ENCODE measurements at places on chromosomes 3 and 15.
A peak's percentile ranks its signal among the peaks of the same experiment; 100 is the strongest.

DNA sequence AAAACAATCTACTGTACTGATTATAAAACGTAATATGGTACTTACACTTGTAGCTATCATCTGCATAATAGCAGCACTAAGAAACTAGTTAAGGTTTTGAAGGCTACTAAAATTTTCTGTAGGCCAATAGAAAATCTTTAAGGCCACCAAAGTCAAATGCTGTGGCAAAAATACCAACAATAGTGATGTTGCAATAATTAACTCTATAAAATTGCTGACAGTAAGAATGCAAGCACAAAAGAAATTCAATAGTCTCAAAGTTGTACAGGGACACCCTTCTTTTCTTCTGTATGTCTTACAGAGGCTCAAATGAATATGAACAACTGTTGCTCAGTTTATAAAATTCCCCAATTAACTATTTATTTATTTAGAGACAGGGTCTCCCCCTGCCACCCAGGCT is 62.0 kb downstream of the TMCC1 start:
- no peak for DNase-seq

DNA sequence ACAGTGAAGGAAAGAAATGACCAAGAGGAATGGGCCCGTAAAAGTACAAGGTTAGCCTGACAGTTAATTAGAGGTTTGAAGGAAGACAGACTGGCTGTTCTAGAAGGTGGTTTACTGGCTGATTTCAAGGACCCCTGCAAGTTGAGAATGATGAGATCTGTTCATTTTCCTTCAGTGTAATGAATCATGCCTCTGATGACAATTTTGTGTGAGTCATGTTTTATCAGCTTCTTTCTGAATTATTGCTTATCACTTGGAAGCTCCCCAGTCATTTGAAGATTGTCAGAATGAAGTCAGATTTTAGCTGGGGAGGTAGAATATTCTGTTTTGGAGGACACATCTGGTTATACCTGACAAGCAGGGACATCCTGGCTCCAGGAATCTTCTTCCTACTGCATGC is 50.6 kb downstream of the DRD3 start:
- DNase-seq: no peak

GRCh38 chr3:38039899-38040261 is 872 bp downstream of the DLEC1 start:
- DNase-seq: peak; percentile 25

DNA sequence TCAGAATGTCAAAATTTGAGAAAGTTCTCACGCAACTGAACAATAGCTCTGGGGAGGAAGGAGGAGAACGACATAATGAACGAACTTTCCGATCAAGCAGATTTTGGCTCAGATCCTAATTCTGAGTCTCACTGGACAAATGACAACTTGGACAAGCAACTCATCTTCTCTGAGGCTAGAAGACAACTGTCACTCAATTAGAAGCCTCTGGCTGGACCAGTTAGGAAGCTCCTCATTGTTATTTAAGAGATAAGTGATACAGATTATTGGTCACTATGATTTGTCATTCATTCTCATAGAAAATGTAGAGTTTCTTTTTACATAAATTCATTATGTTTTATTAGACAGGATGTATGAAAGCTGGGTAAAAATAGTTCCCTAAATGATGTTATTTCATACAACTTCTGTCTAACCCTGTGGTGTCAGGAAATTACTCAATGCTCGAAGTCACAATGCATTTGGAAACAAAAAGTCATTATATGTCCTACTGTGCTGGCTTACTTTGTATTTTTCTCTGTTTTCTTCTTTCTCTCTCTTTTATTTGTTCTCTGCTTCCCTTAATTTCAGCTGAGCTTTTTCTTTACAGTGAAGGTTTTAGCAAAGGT is 11.0 kb upstream of the C3orf49 start:
- DNase-seq: no peak

DNA sequence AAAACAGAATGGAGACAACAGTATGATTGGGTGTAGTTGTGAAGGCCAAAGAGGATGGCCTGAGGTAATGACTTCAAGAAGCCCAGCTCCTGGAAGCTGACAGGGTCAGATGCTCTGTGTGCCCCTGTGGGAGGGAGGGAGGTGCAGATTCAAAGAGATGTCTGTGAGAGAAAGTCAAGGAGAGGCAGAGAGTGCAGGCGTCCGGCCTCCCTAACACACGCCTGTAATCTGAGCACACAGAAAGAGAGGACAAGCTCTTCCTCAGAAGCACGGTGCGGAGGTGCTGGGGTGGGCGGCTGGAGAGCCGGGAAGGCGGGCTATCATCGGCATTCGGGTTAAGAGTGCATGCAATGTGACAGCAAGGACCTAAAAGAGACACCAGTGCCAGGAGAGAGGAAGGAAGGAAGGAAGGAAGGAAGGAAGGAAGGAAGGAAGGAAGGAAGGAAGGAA is 238.2 kb upstream of the HES1 start:
- no peak for DNase-seq

- no peak for DNase-seq
Measured at GRCh38 chr3:39469258-39469657, 1.8 kb downstream of the MOBP start.

DNA sequence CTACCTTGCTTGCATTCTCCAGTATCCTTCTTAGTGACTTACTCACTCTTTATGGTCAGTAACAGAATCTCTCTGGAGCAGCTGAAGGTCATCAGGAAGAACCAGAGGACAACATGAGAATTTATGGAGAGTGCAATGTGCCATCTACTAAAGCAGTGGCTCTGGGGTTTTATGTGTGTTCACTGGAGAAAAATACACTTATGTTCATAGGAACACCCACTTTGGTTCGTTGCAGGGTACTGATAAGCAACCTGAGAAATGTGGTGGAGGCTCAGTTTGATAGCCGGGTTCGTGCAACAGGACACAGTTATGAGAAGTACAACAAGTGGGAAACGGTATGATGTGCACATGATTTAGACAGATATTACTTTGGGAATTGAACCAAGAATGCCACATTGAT is 12.8 kb downstream of the CPB1 start:
- DNase-seq: no peak

DNA sequence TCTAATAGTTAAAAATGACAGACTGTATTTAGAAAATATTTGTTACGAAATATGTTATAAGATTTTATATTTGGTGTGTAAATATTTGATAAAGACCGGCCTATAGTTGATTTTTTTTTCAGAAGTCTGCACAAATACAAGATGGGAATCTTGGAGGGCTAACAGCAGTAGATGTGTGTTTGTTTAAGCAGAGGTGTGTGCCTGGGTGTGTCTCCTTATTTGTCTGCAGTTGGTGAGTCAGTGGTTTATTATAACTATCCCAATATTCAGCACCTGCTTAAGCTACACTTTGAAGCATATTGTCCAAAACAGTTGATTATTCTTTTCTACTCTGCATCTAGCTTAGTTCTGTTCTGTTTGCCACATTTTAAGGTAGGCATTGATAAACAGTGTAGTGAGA is 12.4 kb downstream of the GLCE start:
- DNase-seq: no peak

DNA sequence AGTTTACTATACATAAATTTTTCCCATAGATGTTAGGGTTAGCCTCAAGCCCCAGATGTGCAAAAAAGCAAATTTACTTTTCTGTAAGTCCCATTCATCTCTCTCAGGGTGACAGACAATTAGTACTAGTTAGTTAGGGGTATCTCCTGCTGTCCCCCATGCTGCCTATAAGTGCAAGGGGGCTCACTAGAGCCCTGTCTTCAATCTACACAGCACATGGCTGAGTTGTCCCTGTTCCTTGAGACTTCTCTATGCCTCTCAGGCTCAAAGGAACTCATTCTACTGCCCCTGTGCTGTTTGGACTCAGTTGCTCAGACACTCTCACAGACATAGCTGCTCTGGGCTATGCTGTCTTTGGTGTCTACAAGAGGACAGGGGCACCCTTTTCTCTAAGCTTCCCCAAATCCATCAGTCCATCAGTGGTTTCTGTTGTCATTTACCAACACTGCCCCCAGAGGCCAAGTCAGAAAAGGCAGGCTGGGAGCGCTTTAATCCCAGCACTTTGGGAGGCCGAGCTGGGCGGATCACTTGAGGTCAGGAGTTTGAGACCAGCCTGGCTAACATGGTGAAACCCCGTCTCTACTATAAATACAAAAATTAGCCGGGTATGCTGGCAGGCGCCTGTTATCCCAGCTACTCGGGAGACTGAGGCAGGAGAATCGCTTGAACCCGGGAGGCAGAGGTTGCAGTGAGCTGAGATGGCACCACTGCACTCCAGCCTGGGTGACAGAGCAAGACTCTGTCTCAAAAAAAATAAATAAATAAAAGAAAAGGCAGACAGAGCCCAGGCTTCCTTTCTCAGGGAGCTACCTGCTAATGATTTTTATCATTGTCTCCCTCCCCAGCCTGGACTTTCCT is 31.4 kb upstream of the PRTG start:
- DNase-seq: no peak

DNA sequence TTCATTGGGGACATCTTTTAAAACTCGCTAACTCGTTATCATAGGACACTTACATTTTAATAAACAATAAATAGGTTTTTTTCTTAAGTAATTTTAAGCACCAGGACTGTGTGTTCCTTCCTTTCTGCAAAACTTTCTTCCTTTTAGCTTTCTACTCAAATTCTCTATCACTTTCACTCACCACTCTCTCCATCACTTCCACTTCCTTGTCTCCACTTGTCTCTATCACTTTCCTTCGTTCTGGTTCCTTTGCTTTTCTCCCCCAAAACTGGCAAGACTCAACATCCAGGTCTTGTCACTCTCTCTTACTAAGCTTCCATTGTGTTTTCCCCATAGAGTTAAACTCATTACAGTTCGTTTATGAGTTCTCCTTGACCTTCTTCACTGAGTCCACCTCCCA is 99.0 kb downstream of the ZPLD1 start:
- no peak for DNase-seq

DNA sequence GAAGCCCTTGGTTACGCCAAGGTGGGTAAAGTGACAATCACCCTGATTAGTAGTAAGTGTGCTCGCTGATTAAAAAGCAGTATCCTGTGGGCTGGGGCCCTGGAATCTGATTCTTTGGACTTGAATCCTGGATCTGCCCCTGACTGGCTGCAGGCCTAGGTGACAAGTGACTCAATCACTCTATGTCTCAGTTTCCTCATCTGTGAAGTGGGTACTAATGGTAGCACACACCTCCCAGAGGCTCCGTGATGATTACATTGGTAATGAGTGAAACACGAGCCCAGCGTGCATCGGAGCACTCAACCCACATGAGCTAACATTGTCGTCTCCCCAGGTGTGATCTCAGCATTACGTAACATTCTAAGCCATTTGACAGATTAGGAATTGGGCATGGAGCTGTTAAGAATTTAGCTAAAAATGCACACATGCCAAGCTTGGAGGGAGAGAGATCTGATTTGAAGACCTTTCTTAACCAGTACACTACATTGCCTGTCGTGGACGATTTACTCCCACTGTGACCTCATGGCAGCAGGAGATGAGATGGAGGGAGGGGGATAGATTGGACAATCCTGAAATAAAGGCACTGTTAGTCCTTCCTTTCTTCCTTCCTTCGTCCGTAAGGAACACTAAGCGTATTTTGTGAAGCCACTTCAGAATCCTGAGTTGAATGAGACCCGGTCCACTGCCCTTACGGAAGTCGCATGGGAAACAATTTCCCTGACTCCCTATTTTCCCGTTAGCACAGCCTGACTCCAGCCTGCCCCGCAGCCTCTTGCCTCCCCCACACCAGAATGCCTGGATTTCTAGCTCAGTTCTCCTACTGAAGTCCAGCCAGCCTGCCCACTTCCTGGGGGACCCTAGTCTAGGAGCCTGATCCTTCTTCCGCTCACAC is 32.1 kb downstream of the MGLL start:
- no peak for DNase-seq

GRCh38 chr3:167318996-167319615 is 61.0 kb downstream of the ZBBX start:
- DNase-seq: no peak
